ENCODE measurements at places on chromosomes 4 and X.

DNA sequence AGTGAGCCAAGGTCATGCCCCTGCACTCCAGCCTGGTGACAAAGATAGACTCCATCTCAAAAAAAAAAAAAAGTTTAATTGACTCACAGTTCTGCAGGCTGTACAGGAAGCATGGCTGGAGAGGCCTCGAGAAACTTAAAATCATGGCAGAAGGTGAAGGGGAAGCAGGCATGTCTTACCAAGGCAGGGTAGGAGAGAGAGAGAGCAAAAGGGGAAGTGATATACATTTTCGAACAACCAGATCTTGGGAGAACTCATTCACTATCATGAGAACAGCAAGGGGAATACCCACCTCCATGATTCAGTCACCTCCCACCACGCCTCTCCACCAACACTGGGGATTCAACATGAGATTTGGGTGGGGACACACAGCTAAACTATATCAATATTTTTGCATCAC, 315.2 kb upstream of the HTR2C start:
- no peak for ATAC-seq

DNA sequence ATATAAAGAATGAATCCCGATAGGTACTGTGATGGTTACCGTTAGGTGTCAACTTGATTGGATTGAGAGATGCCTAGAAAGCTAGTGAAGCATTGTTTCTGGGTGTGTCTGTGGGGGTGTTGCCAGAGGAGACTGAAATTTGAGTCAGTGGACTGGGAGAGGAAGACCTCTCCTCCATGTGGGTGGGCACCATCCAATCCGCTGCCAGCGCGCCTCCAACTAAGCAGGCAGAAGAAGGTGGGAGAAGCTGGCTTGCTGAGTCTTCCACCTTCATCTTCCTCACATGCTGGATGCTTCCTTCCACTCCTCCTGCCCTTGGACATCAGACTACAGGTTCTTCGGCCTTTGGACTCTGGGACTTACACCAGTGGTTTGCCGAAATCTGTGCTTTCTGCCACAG, 40.1 kb downstream of the WFS1 start:
- no peak for ATAC-seq

- no peak for ATAC-seq
Observed at GRCh38 chr4:37689353-37690095, 3.3 kb upstream of the RELL1 start.

DNA sequence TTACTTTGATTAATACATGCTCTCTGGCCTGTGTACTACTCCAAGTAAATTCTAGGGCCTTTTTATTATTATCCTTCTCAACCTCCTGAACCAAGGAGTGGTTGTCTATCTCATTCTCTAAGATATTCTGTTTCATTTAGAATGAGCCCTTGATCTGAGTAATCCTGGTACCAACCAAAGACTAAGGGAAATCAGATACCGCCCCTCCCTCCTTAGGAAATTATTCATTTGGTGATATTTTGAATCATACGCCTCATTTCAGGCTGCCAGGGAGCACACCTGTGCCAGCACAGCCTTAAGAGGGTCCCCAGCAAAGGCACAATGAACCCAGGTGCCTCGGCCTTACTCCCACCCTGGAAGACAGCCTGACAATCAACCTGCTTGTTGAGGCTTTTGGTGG, 73.2 kb upstream of the STARD8 start:
- ATAC-seq = no peak

- ATAC-seq = no peak
Observed at GRCh38 chr4:5561286-5561685, 147.1 kb downstream of the EVC2 start.

DNA sequence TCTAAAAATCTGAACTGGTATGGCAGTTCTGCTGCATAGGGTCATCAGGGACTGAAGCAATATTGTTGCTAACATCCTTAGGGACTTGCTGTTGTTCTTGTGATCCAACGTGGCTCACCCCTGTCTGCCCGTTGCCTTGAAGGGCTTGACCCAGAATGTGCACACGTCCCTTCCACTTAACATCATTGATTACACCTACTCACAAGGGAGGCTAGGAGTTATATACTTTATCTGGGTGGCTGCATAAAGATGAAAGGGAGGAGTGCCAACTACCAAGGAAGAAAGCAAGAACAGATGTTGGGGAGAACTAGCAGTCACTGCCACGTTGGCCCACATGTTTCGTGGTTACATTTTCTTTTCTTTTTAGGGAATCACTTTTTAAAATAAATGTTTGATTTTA, 34.0 kb downstream of the SLC9A6 start:
- no peak for ATAC-seq

- no peak for ATAC-seq
Observed at GRCh38 chr4:120155287-120155686, 88.6 kb upstream of the MAD2L1 start.

DNA sequence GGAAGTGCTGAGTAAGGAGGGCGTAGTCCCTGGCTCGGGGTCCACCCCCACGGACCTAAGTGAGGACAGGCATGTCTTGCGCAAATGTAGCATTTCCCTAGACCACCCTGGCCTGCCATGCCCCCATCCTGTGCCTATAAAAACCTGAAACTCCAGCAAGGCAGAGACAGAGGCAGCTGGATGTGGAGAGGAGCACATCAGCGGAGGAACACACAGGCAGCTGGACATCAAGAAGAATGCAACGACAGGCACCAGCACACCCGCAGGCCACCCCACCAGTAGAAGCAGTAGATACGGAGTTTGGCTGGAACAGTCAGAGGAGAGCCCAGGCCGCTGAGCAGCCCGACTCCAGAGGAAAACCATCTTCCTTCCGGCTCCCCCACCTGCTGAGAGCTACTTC, 345.9 kb downstream of the FSTL5 start:
- no peak for ATAC-seq

- ATAC-seq = no peak
Observed at GRCh38 chr4:3598695-3599227, 66.5 kb upstream of the LRPAP1 start.

- ATAC-seq = no peak
Observed at GRCh38 chrX:20061855-20062254, 54.9 kb downstream of the MAP7D2 start.

GRCh38 chr4:155522201-155522600, 144.4 kb upstream of the GUCY1A1 start:
- ATAC-seq = no peak

- no peak for ATAC-seq
Observed at GRCh38 chr4:87382116-87382515, 8.9 kb downstream of the HSD17B11 start.

- no peak for ATAC-seq
Observed at GRCh38 chr4:48620831-48621230, 130.8 kb downstream of the ZAR1 start.

DNA sequence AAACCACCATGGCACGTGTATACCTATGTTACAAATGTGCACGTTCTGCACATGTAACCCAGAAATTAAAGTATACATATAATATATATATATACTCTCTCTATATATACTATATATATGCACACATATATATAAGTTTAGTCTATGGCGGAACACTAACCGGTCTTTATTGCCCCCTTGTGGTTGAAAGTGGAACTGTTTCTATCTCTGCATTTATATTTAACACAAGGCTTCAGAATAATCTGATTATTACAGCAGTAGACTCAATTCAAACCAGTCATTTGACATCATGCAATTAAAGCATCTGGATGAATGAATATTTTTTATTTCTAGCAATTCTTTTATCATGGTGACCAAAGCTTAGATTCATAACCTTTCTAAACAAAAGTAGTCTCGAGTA, 14.6 kb downstream of the RAB9B start:
- no peak for ATAC-seq

GRCh38 chrX:12949927-12950656, 24.8 kb upstream of the TMSB4X start:
- peak; percentile 58 for ATAC-seq

DNA sequence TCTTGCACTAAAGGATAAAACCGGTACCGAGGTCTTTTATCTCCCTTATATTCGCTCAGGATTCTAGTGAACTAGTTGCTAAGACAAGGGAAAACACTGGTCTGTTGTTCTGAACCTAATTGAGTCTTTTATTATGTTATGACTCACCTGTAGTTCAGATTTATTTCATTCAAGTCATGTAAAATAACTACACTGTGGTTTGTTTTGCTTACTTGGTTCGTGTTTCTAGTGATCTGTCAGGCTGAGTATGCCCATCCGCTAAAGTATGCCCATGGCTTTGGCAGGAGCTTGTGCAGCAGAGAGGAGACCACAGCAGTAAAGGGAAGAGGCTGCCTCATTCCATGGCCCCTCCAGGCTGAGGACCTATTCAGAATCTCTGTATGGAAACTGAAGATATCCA, 126.1 kb downstream of the AFF1 start:
- ATAC-seq = no peak

DNA sequence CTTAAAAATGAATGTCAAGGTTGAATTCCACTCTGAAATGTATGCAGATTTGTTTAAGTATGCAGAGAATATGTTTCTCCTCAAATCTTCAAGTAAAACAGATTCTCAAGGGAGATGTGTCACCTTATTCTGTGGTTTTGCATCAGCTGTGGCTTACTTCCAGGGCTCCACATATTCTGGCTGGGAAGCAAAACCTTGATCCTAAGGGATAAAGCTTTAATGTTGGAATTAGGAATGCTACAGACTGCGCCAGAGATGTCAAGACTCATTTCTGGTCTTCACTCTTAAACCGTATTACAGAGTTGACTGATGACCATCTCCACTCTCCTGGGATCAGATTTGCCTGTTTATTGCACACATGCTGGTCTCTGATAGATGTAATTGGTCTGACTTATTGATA, 143.9 kb upstream of the DIPK2B start:
- no peak for ATAC-seq

- ATAC-seq = no peak
Observed at GRCh38 chr4:52107745-52108144, 56.6 kb downstream of the SPATA18 start.

DNA sequence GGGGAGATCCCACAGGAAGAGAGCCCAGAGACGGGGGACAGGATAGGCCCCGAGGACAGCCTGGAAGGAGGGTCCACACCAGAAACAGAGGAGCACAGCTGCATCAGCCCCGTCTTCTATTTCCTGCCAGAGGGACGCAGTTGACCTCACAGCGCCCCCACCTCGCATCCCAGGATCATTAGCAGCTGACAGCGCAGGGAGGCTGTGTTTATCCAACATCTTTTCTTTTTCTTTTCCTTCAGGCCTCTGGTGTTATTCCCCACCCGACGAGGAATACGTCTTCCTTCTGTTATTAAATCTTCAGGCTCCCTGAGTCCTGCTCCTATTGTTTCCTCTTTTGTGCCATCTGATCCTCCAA, 75.4 kb downstream of the DCHS2 start:
- peak; percentile 60 for ATAC-seq

- no peak for ATAC-seq
Observed at GRCh38 chr4:44025376-44026020, 423.1 kb downstream of the KCTD8 start.

DNA sequence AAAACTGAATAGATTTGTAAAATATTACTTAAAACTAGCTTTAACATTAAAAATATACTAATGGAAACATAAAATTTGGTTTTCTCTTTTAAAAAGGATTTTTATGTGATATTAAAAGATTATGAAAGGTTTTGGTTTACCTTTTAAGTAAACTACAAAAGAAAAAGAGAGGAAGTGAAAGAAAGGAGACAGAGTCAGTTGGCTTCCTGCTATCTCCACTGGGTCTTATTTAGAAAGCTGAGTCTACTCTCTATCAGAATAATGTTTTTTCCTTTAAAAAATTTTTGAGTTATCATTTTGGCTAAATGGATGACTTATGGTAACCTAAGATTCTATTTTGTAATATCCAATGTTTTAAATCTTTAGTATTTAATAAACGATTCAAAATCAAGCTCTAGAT, 21.6 kb upstream of the ATP8A1 start:
- ATAC-seq = no peak

GRCh38 chr4:139619644-139620043, 46.0 kb upstream of the MGST2 start:
- no peak for ATAC-seq

- no peak for ATAC-seq
Observed at GRCh38 chr4:37160653-37161052, 83.9 kb upstream of the NWD2 start.

- ATAC-seq = peak; percentile 70
Observed at GRCh38 chrX:47849778-47850177, 13.1 kb downstream of the ZNF81 start.

DNA sequence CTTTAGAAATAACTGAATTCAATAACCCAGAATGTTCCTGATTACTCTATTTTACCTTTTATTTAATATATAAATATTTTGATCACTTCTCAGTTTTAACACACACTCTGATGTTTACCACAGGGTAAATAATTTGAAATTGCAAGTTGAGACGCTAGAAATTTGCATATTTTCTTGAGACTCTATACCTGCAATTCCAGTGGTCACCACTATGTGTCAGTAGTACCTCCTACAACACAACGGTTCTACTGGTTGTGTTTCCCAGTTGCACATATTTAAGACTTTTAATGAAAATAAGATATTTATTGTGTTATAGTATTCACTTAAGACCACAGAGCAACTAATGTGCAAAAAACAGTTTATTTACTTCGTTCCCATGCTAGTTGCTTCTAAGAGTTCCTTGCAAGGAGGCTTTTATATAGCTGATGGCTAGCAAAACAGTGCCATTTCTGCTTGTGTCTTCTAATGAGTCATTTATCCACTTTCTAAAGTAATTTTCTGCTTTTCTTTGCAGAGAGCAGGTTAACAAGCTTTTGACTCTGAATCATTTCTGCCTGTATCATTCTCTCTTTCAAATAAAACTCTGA, 98.9 kb upstream of the PDLIM3 start:
- no peak for ATAC-seq

GRCh38 chr4:36712013-36712412, 430.6 kb downstream of the DTHD1 start:
- no peak for ATAC-seq

DNA sequence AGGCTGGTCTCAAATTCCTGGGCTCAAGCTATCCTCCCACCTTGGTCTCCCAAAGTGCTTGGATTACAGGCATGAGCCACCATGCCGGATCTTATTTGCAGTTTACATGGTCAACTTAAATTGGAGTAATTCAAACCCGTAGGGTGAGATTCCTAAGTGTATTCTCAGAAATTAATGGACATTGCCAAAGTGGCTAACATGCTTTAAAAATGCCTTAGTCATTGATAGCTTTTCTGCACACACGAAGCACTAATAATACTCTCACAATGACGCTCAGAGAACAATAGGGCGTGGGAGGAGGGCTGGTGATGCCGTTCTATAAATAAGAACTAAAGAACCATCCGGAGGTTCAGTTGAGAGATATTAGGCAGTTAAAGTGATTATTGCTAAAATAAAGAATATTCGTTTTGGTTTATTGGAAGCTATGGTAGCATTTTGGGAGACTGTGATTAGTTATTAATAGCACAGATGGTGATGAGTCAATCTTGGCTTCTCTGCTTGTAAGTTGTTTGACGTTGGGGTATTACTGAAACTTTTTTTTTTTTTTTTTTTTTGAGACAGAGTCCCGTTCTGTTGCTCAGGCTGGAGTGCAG, 79.1 kb downstream of the TRAPPC11 start:
- no peak for ATAC-seq

GRCh38 chr4:119238068-119238722, 25.7 kb downstream of the USP53 start:
- ATAC-seq = no peak

GRCh38 chrX:40090050-40090804, 7.5 kb downstream of the BCOR start:
- peak; percentile 25 for ATAC-seq

Data from motor neuron (in vitro differentiated cells).